Astrocyte (in vitro differentiated cells and primary cell): ENCODE measurements at places on chromosomes 12 and 14.

DNA sequence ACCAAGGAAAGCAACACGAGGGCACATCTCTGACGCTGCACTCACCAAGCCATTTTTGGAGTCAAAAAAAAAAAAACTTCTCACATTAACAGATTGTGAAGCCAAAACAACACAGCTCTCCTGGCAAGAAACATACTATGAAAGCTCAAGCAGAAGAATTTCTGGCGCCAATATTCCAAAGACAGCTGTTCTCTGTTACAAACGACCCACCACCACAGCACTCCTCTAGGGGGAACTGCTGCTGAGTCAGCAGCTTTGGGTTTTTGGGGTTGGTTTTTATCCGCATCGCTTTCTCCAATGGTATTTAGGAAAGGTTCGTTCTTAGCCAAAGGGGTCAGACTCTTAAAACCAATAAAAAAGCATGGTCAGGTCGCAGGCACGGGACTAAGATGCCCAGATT, 379.4 kb downstream of the RPS29 start:
- DNase-seq: no peak

- DNase-seq: no peak
Observed at GRCh38 chr12:63103494-63104131, 47.4 kb downstream of the AVPR1A start.

- peak; percentile 19 for DNase-seq
Observed at GRCh38 chr12:93440043-93440835, 1.5 kb downstream of the UBE2N start.

DNA sequence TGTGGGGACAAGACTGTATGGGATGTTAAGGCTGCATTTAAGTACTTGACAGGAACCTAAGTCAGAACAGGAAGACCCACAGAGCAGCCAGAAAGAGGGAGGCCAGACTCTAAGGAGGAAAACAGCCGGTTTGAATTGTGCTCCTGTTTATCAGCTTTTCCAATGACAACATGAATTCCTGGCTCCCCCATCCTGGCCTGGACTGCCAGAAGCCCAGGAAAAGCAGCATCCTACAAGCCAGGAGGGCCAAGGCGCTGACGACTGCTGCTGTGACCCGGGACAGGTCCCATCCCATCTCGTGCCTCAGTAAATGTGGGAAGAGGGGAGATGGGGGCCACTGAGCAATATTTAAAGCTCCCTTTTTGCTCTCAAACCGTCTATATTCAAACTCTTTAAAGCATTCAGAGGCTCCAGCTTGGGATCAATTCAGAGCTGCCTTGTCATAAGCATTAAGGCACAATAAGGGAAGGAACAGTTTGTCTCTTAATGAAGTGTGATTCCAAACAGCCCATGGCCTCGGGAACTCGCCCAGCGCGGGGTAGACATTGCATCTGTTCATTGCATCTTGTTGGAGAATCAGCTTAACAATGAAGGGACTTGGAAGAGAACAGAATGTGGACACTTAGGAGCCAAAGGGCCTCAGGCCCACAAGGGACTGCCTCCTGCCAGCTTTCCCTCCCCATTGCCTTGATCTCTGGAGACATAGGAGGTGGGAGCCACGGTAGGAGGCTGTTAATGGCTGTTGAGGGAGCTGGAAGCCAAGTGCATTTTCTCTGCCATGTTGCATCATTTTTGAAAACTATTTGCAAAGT, 49.6 kb downstream of the CMKLR1 start:
- DNase-seq: no peak

- DNase-seq: no peak
Observed at GRCh38 chr12:53036802-53037201, 13.1 kb upstream of the TNS2 start.

- DNase-seq: no peak
Observed at GRCh38 chr14:23523229-23524016, 28.1 kb downstream of the ZFHX2 start.

- DNase-seq: no peak
Observed at GRCh38 chr12:90706036-90706435, 248.9 kb downstream of the CCER1 start.
